ENCODE measurements at places on chromosomes 11 and 22.

DNA sequence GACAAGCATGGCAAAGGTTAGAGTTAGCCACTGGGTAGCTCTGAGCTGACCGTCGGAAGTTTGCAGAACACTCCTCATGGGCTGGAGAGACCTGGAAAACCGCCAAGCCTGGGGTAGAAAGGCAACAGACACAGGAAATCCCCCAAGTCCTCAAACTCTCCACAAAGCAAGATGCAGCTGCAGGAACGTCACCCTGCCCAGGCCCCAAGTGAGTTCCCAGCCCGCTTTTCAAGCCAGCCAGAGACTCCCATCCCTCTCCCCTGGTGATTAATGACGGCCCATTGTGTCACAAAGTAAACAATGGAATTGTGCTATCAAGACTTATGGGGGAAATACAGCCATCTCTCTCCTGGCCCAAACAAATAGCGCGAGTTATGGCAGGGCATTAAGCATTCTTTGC is 633.0 kb downstream of the TBC1D22A start:
- no peak for DNase-seq

- no peak for DNase-seq
Observed at GRCh38 chr11:69962152-69962551, 116.0 kb upstream of the ANO1 start.

GRCh38 chr11:109000531-109000930 is 335.7 kb downstream of the DDX10 start:
- no peak for DNase-seq

DNA sequence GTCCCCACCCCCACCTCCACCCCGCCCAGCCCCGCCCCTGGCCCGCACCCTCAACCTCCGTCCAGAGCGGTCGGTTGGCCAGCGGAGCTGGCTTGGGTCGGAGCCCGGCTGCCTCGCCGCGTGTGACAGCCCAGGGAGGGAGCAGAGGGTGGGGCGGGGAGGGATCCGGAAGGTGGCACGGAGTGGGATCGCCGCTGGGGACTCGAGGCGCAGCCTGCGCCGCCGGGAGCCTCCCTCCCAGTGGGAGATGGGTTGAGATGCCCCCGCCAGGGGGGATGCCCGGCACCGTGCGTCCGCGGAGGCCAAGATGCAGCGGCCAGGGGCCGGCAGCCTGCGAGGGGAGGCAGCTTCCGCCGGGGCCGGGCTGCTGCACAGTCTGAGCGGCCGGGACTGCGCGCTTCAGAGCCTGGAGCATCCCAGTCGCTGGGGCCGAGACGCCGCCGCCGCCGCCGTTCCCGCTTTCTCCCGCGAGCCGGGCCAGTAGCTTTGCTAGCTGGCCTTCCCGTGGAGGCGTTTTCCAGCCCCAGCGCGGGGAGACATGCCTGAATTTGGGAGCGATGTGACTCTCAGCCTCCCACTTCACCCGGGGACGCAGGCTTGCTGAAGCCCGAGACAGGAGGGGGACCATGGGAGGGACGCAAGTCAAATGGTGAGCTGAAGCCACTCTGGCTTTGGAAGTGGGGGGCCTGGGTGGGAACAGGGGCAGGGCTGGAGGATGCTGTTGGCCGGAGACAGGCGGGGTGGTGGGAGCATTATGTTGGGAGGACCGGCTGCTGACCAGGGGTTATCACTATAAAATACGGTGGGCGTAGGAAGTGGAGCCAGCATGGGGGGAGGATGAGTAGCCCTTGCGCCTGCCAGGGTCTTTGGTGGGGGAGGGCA is 40.2 kb downstream of the DIXDC1 start:
- no peak for DNase-seq

- DNase-seq, result no peak
Observed at GRCh38 chr11:31445621-31446020, 63.8 kb downstream of the IMMP1L start.

GRCh38 chr11:454043-454442 is 4.0 kb downstream of the PTDSS2 start:
- no peak for DNase-seq

DNA sequence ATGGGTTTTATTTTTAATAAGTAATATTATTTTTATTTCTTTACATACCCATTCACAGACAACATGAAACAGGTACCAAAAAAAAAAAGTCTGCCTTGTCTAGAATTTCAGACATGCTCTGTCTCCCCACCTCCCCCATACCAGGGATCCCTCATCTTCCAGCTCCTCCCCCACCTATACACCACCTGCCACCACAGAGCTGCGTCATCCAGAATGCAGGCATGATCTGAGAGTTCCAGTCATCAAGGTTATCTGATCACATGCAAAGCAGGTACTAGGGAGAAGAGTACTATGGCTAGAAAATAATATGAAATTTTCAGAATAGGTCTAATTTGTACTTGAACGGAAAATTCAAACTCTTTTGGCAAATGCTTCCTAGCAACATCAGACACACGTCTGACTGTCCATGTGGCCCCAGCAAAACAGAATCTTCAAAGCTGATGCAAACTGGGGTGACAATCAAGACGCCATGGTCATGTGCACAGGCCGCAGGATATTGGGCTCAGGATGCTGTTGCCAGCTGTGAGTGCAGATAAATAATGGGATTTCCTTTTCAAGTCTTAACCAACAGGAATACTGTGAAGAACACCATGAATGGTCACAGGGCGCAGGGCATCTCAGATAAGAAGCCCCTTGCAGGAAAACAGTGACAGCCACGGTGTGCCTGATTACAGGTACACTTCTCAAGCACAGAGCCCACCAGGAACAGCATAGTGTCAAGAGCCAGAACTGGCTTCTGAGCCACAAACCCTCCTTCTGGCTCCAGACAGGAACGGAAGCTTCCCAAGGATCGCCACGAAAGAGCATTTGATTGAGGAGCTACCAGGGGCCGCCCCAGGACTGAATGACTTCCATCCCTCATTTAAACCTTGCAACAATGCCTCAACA is 169.5 kb downstream of the EFCAB6 start:
- DNase-seq, result no peak

DNA sequence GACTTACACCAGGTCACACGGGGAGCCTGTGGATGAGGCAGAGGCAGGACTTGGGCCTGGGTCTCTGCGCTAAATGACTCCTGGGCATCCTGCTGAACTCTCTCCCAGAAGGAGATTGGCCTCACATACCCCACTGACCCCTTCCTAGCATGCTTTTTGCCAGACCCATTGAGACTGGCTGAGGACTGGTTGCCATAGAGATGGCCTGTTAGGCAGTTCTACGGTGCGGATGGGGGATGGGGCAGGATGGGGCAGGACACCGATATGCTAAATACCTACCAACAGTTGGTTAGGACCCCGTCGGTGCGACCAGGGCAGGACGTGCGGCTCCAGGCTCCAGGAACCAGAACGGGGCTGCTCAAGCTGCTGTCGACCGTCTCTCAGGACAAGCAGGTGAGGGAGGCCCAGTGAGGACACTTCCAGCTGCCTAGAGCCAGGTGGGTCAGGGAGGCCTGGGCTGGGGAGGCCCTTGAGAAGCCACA is at the start of gene TSGA10IP:
TSS of gene TSGA10IP (plus strand) at position 51 of the 482 bp plus-strand sequence. CDS start at position 247, 196 bp downstream.
- DNase-seq, result no peak

DNA sequence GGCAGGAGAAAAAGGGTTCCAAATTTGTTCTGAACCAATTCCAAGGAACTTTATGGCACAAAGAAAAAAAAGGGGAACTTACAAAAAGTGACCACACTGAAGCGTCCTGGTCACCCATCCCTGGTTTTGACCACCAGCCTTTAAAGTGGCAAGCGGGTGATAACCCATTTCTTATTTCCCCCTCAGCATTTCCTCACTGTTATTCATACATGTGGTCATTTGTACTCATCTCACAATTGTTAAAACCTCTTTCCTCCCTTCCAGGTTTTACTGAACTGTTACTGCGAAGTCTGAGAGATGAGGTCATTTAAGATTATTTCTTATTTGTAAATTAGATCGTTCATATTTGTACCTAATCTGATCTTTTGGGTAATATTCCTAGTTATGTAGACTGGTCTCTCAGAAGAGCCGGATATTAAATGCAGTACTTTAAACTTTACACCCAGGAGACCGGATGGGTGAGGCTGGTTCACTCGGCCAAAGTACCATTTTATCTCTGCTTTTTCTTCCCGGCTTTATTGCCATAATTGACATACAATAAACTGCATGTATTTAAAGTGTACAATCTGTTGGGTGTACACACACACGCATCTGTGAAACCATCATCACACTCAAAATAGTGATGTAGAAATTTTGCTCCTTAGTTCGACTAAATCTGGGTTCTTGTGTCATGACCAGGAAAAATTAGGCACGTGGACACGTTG is 47.0 kb downstream of the CDPF1 start:
- DNase-seq, result no peak

DNA sequence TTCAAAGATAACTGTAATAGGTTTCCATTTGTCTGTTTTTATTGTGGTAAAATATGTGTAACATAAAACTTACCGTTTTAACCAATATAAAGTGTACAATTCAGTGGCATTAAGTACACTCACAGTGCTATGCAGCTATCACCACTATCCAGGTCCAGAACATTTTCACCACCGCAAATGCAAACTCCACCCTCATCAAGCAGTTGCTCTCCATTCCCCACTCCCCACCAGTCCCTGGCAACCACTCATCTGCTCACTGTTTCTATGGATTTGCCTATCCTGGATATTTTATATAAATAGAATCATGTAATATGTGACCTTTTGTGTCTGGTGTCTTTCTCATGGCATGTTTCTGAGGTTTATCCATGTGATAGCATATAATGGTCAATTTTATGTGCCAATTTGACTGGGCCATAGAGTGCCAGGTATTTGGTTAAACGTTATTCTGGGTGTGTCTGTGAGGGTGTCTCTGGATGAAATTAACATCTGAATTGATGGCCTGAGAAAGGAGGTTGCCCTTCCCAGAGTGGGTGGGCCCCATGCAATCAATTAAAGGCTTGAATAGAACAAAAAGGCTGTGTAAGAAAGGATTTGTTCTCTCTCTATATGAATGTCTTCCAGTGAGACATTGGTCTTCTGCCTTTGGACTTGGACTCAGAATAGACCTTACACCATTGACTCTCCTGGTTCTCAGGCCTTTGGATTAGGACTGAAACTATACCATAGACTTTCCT is 17.2 kb upstream of the SMCO4 start:
- DNase-seq, result no peak

- DNase-seq, result peak; percentile 21
Observed at GRCh38 chr11:120660024-120660565, 148.5 kb downstream of the GRIK4 start.

- DNase-seq, result peak; percentile 42
Observed at GRCh38 chr22:43993072-43993760, 30.9 kb upstream of the PARVB start.

- no peak for DNase-seq
Observed at GRCh38 chr22:40265783-40266182, 80.5 kb upstream of the ADSL start.

DNA sequence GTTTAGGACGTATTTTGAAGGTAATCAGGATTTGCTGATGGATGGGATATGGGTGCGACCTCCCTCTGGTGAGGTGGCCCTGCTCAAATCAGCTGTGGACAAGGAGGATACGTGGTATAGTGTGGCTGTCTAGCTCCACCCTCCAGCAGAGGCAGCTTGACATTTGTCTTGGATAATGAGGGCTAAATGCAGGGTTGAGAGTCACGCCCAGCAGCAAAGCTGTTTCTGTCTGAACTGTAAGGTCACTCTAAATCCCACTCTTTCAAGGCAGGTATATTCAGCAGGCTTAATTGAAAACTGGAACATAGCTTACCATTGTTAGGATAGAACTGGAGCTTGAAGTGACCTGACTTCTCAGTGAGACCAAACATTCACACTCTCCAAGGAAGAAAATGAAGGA is 98.7 kb downstream of the SWAP70 start:
- no peak for DNase-seq

- no peak for DNase-seq
Observed at GRCh38 chr11:69774354-69775162, 583 bp downstream of the FGF4 start.

- DNase-seq, result no peak
Observed at GRCh38 chr11:66564984-66565383, 3.4 kb downstream of the CTSF start.

- DNase-seq, result no peak
Observed at GRCh38 chr22:30695871-30696655, 1.4 kb downstream of the OSBP2 start.

DNA sequence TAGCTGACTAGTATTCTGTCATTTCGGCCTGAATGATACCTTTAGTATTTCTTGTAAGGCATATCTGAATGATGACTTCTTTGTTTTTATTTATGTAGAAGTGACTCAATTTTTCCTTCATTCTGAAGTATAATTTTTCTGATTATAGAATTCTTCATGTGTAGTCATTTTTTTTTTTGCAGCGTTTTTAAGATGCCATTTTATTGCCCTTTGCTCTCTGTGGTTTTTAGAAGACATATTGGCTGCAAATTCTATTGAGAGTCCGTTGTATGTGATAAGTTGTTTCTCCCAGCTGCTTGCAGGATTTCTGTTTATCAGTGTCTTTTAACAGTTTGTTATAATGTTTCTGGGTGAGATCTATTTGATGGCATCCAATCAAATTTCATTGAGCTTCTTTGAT is 1224.8 kb downstream of the JRKL start:
- DNase-seq, result no peak

DNA sequence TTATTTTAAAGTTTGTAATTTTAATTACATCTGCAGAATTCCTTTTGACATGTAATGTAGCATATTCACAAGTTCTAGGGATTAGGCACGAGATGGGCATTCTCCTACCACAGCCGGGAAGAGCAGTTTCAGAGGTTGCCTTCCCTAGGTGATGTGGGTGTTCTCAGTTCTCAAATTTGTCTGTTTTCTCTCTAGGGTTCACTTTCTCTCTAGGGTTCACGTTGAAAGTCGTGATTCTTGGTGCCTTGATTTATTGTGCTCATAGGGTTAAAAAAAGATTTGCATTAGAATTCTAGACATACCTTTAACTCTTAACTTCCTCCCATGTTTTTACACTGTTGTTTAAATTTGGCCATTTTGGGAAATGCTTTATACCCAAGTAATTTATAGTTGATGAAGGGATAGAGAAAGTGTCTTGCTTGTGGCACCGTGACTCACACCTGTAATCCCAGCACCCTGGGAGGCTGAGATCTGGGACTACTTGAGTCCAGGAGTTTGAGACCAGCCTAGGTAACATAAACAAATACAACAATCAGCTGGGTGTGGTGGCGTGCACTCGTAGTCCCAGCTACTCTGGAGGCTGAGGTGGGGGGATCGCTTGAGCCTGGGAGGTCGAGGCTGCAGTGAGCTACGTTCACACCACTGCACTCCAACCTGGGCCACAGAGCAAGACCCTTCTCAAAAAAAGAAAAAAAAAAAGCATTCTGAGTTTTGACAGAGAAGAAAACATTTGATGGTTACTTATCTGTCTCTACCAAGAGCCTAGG is 3.6 kb downstream of the MED15 start:
- DNase-seq, result no peak

All from stimulated activated CD4-positive, alpha-beta T cell treated with anti-CD3 and anti-CD28 coated beads, Interleukin-12 subunit alpha, Interleukin-12 subunit beta, amount 100 ng/mL, for 24 hours (primary cell).